ENCODE measurements at places on chromosomes 13 and 19.

DNA sequence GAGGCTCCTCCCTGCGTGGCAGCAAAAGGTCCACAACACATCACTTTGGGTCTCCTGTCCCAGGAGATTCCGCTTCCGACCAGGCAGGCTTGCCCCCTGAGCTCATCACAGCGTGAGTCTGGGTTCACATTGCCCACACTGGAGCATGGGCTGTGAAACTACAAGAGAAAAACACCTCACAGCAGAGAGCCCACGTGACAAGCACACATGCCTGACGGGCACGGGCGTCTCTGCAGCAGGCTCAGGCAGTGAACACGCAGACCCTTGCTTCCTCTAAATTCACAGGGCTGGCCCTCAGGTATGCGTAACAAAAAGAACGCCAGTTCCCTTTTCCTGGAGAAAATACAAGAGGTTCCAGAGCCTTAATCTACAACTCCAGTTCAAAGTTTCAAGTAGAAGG is 41.9 kb downstream of the RASA3 start:
- DNase-seq: no peak

DNA sequence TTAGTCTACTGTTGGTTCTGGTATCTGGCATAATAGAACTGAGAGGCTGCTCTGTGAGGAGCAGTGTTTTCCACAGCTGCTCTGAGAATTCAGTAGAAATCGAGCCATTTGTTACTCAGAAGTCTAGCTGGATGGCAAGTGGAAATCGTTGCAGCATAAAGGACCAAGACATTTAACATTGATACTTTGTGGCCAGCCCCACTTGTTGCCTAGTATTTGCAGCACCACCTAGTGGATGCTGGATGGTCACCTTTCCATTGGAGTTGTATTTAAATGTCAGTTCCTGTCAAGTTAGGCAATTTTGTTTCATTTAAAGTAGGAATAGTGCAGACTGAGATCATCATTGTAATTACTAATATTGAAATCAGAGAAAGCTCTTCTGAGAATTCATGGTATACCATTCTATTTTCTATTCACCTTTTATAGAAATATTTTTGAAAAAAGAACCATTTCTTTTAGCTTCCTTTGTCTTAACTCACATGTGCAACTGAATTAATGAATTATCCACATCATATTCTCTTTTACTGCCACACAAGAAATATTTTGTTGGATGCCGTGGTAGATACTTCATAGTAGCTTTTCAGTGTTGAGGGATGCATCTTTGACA is 64.6 kb downstream of the PDS5B start:
- DNase-seq: peak; percentile 61

DNA sequence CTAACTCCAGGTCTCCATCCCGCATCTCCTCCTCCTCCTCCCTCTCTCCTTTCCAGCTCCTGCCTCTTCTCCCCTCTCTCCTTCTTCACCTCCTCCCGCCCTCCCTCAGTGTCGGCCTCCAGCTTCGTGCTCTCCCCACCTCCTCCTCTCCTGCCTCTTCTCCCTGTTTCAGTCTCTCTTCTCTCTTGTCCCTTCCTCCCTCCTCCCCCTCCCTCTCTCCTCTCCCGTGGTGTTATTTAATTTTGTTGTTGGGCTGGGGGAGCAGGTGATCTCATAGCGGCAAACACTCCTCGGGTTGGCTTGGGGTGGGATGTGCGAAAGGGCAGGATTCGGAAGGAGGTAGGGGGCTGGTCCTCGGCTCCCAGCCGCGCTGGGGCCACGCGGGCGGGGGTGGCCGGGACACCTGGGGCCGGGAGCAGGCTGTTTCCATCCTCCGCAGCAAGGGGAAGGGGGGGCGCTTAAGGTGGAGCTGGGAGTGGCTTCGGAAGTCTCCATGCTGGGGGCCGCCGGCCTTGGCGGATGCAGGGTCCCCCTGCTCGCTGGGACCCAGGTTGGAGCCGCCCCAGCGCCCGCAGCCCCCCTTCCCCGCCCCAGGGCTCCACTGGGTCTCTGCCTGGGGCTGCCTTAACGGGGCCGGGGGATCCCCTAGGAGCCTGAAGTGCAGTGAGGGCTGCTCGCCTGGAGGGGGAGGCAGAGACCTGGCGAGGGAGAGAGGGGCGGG is at the start of gene CA11:
CA11 (minus strand) TSS at position 187 of the 721 bp plus-strand sequence. CDS start 555 bp downstream, outside the sequence.
- peak; percentile 80 for DNase-seq

GRCh38 chr13:76329866-76330580 is 556.2 kb downstream of the KCTD12 start:
- peak; percentile 13 for DNase-seq

GRCh38 chr13:30154531-30154930 is 152.8 kb downstream of the KATNAL1 start:
- DNase-seq: no peak

- no peak for DNase-seq
Measured at GRCh38 chr19:33236696-33237390, 11.2 kb upstream of the SLC7A10 start.

GRCh38 chr13:94270556-94270955 is 208.9 kb downstream of the DCT start:
- peak; percentile 11 for DNase-seq

- DNase-seq: peak; percentile 54
Measured at GRCh38 chr19:11422163-11423065, 3.3 kb upstream of the RGL3 start.

DNA sequence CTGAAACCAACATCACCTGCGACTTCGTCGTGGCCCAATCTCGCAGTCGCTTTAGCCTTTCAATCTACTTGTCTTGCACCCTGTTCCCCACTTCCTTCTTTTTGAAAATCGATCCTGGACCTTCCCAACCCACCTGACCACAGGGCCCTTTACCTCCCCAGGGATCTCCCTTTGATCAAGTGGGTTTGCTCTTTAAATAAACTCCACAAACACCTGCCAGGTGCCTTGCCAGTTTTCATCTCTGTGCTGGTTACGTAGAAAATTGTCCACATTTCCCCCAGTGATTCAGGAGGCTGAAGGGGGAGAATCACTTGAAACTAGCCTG is 14.5 kb upstream of the RAB20 start:
- DNase-seq: no peak

DNA sequence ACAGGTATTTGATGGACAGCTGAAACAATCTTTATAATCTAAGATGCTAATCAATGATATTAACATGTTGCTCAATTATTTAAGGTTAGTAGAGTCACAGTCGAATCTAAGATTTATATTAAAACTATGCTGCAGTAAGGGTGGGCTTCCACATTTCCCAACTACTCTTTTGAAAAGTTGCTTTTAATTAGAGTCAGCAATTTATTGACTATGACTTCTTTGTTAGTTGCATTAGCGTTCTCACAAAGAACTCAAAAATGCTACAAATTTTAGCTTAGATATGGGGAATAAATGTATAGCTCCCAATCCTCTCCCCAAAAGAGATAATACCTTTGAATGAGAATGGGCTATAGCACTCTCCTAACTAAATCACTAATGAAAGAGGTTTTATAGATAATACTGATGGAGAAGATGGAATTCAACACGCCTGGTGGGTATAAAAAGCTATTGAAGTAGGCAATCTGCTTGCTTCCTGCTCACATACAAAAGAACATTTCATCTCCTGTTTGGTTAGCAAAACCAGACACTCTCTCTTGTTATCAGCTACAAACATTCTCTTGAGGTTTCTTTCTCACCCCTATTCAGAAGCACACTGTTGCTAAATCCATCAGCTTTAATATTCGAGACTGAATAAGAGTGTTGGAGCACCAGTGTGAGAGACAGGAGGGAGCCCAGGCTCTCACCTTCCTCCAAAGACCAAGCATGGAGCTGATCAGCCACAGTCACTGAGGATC is 2.4 kb upstream of the FLT1 start:
- DNase-seq: no peak

- DNase-seq: no peak
Measured at GRCh38 chr19:28554321-28555091, 658.4 kb downstream of the UQCRFS1 start.

DNA sequence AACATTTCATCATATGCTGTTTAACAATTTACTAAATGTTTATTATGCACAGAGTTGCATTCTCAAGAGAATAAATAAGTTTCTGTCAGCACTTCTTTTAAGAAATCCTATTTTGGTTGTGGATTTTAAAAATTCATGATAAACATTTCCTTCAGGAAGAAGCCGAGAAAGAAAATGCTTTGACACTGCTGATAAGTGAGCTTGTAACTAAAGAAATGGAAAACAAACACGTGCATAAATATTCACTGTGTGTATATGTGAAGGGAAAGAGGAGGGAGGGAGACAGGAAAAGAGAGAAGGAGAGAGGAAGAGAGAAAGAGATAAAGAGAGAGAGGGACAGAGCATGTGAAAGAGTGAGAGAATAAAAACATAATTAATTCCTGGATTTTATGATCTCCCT is 1165.0 kb downstream of the DIAPH3 start:
- DNase-seq: no peak

DNA sequence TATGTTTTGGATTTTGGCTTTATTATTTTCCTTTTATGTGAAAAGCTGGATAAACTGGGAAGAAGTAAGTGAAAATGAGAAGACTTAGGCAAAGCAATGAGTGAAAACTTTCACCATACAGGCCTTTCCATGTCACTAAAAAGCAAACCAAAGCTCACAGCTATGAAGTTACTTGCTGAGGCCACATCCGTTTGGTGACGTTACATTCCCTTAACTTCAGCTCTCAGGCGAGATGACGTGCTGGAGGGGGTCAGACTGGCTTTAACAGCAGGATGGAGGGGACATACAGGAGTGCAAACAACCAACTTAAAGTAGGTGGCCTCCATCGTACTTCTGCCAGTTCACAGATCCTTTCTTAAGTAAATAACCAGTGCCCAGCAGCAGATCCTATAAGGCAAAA is 522.3 kb downstream of the MYO16 start:
- no peak for DNase-seq

DNA sequence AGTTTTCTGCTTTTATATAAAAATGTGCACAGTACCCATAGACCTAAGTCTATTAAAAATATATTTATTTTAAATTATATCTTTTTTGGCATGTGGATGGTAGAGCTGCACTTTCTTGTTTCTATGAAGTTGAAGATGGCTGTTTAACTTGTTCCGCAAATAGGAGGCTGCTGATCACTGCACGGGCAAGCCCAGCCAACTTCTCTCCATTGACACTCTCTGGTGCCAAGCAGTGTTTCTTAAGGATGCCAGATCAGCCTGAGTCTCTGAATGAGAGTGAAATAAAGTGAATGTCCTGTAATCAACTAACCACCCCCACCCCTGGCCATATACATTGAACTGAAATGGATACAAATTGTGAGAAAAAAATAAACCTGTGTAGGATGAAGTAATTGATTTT is 202.9 kb upstream of the KLHL1 start:
- no peak for DNase-seq

DNA sequence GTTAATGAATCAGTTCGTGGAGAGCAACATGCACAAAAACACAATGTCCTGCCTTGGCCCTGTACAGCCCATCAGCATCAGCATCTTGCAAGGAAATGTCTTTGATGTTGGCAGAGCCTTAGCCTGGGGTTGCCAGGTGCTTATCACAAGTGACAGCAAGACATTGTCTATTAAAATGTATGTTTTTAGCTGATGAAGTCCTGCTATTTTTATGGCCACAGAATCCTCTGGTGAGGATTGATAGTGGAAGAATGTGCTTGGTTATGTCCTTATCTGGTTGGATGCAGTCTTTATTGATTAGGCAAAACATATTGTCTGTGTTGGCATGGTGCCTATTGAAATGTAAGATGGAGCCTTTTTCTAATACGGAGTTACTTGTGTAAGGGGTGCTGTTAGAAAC is 1427.0 kb upstream of the MIR17HG start:
- DNase-seq: no peak

- DNase-seq: no peak
Measured at GRCh38 chr19:41569481-41570150, 6.3 kb upstream of the CEACAM21 start.

DNA sequence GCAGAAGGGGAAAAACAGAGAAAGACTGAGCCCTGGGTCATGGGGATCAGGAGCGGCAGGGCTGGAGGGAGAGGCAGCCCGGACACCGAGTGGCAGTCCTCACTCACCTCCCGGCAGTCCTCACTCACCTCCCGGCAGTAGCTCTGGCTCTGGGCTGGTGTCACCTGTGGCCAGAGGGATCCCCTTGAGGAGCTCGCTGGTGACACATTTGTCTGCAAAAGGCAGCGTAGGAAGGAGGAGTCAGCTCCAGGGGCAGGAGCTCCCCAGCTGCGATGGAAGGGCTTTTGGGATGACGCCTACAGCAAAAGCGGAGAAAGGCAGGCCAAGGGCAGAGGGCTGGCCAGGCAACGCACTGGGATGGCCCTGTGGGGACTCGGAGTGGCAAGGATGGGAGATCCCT is 739 bp downstream of the EIF3G start:
- DNase-seq: no peak

DNA sequence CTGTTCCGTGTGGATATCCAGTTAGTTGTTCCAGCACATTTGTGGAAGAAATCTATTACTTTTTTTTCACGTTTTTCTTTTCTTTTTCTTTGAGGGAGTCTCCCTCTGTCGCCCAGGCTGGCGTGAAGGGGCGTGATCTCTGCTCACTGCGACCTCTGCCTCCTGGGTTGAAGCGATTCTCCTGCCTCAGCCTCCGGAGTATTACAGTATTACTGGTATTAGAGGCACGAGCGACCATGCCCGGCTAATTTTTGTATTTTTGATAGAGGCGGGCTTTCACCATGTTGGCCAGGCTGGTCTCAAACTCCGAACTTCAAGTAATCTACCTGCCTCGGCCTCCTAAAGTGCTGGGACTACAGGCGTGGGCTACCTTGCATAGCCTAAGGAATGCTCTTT is 43.6 kb downstream of the ZNF611 start:
- no peak for DNase-seq

GRCh38 chr13:84917252-84917878 is 881.9 kb downstream of the SLITRK6 start:
- DNase-seq: peak; percentile 32

GRCh38 chr13:29362849-29363604 is 232.5 kb downstream of the SLC7A1 start:
- peak; percentile 45 for DNase-seq

DNA sequence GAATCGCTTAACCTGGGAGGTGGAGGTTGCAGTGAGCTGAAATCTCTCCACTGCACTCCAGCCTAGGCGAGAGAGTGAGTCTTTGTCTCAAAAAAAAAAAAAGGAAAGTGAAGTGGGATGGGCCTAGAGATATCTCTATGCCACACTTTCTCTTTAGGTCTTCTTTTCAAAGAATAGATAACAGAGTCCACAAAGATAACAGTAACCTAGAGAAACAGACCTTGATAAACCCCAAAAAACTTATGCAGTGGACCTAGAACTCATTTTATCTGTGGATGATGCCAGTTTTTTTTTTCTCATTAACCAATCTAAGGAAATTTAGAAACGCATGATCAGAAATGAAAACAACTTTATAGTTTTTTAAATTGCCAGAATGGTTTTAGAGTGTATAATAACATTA is 227.4 kb downstream of the LHFPL6 start:
- DNase-seq: no peak

DNA sequence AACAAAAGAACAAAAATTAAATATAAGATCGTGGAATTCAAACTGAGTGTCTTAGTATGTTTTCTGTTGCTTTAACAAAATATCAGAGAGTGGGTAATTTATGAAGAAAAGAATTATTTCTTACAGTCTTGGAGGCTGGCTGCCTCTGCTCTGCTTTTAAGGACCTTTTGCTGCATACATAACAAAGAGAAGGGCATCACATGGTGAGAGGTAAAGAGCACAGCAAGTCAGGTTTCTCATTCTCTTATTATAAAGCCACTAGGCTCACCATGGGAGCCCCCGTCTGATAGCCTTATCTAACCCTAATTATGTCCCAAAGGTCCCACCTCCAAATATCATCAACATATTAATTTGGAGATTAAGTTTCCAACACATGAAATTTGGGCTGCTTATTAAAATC is 231.3 kb downstream of the SLITRK6 start:
- no peak for DNase-seq

Measured in fibroblast of skin of back (primary cell).